T-helper 1 cell (primary cell): ENCODE measurements at places on chromosomes 2 and 18.
A peak's percentile ranks its signal among the peaks of the same experiment; 100 is the strongest.

DNA sequence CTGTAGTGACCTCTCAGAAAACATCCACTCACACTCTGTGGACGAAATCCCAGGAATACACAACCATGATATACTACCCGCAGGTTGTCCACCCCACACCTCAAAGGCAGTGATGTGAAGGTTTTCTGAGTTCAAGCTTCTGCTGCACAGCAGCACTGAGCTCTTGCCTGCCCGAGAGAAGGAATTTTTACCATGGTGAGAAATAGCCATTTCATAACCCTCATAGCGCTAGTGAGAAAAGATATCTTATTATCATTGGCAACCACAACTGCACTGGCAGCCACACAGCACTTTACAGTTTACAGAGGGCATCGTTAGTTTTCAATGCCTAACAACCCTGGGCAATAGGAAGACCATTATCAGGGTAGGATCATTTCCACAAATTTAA is 36.9 kb downstream of the NAPG start:
- DNase-seq: no peak

- no peak for DNase-seq
Measured at GRCh38 chr2:61938511-61938910, 33.0 kb downstream of the COMMD1 start.

GRCh38 chr2:23711979-23712755 is 214.8 kb downstream of the ATAD2B start:
- DNase-seq: no peak

- DNase-seq: no peak
Measured at GRCh38 chr2:33236482-33237385, 239.7 kb upstream of the RASGRP3 start.

GRCh38 chr2:10286216-10287037 is 16.3 kb upstream of the HPCAL1 start:
- no peak for DNase-seq

DNA sequence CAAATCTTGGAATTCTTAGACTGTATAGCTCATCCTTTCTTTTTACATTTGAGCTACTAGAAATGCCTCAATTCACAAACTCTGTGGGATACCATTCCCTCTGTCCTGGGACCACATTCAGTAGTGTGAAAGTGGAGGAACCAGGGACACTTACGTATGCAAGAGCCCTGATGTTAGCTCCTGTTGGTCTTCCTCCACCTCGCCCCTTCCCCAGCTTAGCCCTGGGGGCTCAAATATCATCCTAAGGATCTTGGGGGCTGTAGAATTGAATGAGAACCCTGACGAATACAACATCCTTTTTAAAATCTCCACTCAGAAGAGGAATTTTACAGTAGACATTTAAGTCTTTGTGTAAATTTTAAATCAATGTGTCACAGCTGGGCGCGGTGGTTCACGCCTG is 65.2 kb upstream of the RAPH1 start:
- no peak for DNase-seq

DNA sequence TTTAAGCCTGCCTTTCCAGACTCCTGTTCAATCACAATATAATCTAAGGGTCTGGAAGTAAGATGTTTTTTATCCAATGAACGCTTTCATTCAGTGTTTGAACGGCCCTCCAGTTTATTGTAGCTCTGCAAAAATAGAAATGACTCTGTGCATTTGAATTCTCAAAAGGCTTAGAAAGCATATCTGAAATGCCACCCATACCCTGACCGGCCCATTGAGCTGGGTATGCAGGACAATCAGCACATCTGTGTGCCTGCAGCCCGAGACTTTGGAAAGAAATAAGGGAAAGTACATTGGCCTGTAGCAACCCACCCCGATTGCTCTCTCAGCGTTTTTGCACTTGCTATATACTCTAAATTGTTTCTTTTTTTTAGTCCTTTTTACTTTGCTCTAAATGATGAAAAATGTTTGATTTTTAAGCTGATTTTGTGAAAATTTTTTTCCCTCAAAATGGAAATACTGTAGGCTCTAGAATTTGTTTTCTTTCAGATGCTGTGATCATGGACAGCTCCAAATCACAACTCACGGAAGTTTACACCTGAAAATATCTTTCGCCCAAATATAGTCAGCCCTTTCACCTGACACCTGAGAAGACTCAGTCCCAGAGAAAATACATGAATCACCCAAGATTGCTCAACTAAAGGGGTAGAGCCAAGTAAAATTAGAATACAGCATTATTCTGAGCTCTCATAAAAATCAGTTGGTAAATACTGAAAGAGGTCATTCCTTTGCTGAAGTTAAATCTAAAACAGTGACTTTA is 194.5 kb upstream of the SIX3 start:
- no peak for DNase-seq

DNA sequence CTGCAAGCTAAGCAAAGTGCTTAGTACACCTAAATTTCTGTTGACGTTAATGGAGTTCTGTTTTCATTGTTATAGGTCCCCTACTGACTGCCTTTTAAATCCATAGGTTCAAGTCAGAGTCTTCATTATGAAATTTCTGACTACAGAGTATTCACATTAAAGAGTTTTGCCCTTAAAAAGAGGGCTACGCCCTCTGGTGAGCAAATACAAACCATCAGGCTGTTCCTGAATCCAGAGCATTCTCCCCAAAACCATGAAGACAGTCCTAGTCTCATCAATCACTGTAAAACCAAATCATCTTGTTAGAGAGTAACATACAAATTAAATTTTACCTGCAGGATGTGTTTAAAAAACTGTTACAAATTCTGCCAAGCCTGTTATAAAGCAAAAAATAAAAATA is 1091.7 kb downstream of the TDRD15 start:
- no peak for DNase-seq

DNA sequence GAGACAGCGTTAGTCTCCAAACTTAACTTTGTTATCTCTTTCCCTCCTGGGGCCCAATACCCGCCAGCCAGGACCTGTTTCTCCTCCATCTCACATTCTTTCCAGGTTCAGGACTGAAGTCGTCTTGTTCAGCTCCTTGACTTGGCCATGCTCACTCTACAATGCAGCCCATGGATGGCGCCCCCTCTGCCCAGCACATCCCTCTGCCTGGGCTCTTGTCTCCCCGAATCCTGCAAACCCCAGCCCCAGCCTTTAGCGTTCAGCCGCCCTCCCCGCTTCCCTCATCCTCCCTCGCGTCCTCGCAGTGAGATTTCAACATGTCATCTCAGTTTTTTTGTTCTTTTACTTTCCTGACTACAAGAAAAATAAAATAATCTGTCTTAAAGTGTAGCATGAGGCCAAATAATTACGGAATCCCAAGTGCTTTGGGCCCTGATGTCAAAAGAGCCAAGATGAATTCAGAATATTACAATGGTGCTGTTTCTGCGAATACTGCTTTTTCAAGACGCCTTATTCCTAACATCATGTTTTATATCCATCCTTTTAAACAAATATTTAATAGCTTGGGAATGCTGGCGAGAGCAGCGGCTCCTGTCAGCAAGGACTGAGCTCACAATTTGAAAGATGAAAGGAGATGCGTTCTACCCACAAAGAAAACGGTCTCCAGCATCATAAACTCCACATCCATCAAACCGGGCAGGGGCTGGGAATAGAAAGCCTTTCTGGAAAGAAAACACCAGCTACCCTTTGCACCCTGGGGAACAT is 1.0 kb downstream of the FAM178B start:
- no peak for DNase-seq

DNA sequence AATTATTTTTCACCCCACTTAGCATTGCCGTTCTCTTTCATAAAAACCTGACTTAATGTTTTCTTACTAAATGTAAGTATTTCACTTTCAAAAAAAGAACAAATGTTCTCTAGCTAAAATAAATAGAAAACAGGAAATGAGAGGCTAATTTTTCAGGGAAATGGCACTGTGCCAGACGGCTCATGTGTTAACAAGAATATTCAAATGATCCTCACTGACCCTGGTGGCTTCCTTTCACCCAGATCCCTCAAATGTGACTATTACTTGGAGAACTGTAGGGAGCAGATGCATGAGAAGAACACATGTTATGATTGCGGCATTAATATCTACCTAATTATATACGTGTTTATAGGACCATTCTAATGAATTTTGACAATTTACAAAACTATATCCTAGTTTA is 827.7 kb downstream of the SOCS6 start:
- no peak for DNase-seq

GRCh38 chr2:17043173-17043572 is 377.5 kb upstream of the CYRIA start:
- DNase-seq: no peak

GRCh38 chr2:200810998-200811332 is 745 bp upstream of the BZW1 start:
- DNase-seq: no peak

- DNase-seq: no peak
Measured at GRCh38 chr2:111185361-111186022, 64.8 kb downstream of the BCL2L11 start.

DNA sequence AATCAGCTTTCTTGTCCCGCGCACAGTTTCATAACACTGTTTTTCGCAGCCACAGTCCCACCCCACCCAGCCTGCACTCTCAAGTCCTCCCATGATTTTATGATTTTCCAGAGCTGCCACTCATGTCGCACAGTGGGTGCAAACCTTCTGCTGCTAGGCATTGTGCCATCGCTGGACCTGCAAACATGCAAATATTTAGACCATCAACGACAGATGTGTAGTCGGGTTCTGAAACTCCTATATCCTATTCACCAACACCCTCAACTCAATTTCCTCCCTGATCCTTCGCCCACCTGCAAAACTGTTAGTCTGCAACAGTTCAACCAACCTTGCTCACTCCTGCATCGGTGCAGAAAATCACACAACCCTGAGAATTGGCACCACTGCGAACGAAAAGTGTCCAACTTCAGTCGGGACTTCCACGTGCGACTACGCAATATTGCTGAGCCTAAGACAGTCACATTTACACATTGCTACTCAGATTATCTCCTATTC is 871 bp upstream of the ALS2 start:
- peak; percentile 2 for DNase-seq

- DNase-seq: no peak
Measured at GRCh38 chr2:207497596-207497995, 32.2 kb upstream of the CREB1 start.

DNA sequence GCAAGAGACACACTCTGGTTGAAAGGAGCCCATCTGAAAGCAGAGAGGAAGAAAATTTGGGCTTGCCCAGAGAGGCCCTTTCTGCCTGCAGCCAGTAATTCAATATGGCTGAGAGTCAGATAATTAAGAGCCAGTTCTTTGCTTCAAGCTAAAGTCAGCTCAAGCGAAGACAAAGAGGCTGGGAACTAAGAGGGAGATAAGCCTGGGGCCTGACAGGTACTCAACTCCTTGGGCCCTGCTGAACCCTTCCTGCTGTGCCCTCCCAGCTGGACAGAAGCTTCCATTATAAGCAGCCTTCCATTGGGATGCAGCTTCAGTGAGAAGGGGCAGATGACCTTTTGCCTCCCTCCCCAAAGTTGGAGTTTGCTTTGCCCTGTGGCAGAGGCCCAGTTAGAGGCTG is 12.0 kb downstream of the FBXO41 start:
- no peak for DNase-seq

DNA sequence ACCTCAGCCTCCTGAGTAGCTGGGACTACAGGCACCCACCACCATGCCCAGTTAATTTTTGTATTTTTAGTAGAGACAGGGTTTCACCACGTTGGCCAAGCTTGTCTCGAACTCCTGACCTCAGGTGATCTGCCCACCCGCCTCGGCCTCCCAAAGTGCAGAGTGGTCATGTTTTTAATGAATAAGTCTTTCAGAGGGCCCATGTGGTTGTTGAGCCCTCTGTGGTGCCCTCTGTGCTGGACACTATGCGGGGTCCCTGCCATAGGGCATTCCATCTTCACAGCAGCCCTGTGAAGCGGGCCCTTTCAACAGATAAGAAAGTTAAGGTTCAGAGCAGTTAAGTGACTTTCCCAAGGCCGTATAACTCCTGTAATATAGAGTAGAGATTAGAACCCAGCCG is 25.9 kb downstream of the MYO7B start:
- no peak for DNase-seq

DNA sequence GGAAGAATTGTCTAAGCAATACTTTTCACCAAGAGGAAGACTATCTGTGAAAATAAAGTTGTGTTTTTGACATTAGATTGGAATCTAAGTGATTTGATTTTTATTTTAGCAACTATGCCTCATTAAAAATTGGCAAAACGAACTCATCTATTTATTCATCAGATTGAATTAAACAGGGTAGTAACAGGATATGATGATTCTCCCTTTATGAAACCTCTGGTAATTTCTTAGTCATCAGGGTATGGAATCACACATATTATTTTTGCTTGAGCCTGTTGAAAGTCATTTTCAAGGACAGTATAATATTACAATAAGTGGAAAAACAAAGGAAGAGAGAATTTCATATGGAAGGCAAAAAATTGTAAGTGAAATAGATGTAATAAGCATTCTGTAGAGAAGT is 22.0 kb downstream of the ZNF804A start:
- DNase-seq: no peak

- DNase-seq: no peak
Measured at GRCh38 chr2:24712296-24712695, 80.9 kb downstream of the PTRHD1 start.
